ENCODE measurements at places on chromosomes 1 and 21.

GRCh38 chr1:101732261-101732660 lies 264.5 kb downstream of the OLFM3 start:
- no peak for DNase-seq

DNA sequence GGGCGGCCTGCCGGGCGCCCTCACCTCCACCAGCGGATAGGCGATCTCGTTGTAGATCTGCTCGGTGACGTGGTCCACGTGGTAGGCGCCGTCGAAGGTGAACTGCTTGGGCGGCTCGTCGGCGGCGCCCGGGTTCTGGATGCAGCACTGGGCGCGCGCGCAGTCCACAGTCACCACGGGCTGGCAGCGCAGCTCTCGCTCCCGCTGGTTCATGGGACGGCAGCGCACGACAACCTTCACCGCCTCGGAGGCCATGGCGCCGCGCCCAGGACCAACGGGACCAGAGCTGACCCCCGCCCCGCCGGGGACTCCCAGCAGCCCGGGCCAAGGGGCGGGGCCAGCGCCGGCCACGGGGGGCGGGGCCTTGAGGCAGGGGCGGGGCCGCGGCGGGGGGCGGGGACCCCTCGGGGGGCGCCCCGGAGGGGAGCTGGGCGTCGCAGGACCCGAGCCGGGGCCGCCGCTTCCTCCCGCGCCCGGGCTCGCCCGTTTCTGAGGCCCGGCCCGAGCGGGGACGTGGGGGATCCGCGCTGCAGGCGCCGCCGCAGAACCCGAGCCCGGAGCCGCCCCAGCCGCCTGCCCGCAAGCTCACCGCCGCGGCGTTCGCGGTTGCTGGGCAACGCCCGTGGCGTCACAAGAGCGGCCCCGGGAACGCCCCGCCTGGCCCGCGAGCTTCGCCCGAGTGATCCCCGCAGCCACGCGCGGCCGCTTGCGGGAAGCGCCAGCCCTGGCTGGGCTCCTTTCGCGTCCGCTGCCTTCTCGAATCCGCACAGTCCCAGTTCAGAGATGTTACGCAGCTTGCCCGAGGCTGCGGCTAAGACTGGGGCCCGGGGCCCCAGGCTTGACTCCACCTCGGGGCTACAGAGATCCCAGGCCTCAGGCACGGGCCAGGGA lies at the start of gene KIF17:
KIF17 (minus strand) TSS at position 556 of the 891 bp plus-strand sequence; CDS start at position 255, 301 bp downstream.
- DNase-seq = peak; percentile 44

GRCh38 chr1:7410156-7410555 lies 360.9 kb upstream of the VAMP3 start:
- no peak for DNase-seq

DNA sequence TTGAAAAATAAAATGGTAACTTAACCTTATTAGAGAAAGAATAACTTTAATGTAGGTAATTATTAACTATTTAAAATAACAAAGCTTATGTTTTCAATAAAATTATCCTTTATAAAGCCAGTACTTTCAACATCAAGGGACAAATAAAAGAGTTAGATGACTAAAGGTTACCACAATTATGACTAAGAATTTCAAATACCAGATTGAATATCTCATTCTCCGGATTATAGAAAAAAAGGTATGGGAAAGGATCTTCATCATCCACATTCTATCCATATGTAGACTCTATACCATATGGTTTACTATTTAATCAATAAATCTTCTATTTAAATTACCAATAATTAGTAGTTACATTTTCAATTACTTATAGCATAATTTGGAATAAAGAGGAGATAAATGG lies 62.8 kb downstream of the TOR3A start:
- DNase-seq = no peak

- DNase-seq = no peak
Observed at GRCh38 chr1:15734901-15735300, 1.2 kb upstream of the SLC25A34 start.

DNA sequence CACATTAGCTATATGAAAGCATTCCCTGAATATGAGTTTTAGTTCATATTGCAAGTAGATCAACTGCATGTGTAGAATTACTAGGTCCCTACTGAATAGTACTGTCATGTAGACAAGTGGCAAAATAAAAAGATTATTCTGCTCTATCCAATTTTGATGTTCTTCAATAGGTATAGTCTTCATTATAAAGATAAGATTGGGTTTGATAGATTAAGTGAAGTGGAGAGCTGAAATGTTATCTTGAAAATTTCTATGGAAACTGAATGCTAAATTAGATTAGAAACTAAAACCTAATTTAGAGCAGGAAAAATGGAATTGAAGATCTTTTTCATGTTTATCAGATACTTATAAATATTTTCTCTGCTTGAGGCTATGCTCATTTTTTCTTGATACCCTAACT lies 1610.0 kb downstream of the BRINP3 start:
- DNase-seq = no peak

DNA sequence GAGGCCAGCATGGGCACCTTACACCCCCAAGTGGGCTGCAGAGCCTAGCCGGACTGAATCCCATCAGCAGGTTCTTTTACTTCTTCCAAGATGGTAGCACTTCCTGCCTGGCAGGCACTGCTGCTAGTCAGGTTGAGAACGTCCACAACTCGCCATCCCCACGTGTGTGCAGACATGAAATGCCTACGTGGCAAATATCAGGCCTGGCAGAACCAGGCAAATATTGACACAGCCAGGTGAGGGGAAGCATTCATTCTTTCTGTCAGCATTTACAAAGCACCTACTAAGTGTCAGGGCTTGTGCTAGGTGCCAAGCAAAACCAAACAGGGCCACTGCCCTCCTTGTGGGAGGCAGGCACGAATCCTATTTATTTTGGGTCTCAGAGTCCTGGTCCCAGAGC lies 52.3 kb upstream of the SIM2 start:
- no peak for DNase-seq

GRCh38 chr1:18179009-18179408 lies 71.4 kb downstream of the IGSF21 start:
- DNase-seq = no peak

DNA sequence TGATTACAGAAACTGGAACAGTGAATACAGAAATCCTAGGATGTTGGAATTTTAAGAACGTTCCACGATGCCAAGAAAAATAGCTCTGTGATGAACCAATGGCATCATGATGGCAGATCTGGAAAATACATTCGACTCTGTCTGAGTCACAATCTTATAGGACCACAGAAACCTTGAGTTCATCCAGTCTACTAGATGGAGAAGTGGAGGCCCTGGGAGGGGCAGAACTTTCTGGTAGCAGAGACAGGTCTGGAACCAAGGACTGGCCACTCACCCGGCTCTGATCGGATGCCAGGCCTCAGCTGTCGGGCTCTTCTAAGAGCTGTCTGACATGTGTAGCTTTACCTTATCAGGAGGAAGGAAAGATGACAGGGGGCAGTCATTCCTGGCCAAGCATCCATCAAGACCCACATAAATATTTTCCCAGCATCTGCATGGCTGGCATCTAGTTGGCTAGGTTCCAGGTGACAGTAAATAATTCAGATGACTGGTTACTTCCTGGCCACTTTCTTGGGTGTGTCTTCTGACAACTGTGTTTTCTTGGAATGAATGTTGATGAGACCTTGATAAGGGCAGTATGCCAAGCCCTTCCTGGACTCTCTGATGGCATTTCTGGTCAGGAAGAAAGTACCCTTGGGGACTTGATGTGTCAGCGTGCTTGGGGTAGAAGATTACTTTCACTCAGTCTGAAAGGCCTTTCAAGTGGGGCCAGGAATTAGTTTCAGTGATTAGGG lies 72.6 kb upstream of the TRABD2B start:
- DNase-seq = no peak

DNA sequence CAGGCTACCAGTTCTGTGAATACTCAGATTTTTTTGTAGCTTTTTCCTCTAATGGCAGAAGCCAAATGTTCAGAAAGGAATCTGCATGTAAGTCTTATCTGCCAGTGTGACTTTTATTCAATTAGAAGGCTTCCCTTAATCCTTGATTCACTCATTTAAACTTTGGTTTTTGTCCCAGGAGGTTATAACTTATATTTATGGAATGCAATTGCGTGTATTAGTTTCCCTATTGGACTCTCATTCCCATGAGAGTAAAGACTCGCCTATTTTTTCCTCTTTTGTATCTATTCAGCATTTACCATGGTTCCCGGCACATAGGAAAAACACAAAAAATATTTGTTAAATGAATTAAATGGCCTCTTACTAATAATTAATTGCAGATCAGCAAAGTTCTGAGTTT lies 3.5 kb downstream of the NTMT2 start:
- DNase-seq = no peak

- no peak for DNase-seq
Observed at GRCh38 chr21:17371450-17371849, 141.4 kb upstream of the CXADR start.

- DNase-seq = no peak
Observed at GRCh38 chr1:114033961-114034360, 54.7 kb downstream of the OLFML3 start.

GRCh38 chr1:200670242-200671118 lies 773 bp upstream of the DDX59 start:
- peak; percentile 14 for DNase-seq

- no peak for DNase-seq
Observed at GRCh38 chr21:30447056-30447455, 7.0 kb downstream of the KRTAP15-1 start.

DNA sequence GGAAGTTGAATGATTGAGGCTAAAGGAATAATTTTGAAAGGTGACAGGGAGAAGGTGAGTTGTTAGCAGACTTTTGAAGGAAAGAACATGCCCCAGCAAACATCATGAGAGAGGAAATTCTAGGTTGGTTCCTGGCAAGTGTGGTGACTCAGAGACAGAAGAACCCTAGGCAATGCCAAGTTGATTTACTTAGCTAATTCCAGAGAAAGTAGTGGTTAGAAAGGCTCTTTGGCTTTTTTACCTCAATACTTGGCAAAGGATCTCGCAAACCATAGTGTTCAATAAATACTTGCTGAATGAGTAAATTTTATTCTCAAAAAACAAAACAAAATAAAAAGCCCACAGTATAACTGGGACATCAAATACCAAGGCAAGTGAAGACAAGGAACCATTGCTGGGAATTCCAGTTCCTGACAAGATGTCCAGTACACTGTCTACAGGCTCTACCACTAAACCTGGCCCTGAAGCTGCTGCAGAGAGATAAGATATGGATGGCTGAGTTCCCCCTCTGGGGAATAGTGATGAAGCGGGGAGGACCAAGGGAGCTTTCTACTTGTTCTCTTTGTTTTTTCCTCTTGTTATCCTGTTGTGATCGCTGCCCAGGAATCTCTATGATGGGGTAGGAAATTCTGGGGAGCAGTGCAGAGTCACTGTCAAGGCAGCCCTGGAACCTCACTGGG lies 48.2 kb downstream of the IL12RB2 start:
- no peak for DNase-seq

DNA sequence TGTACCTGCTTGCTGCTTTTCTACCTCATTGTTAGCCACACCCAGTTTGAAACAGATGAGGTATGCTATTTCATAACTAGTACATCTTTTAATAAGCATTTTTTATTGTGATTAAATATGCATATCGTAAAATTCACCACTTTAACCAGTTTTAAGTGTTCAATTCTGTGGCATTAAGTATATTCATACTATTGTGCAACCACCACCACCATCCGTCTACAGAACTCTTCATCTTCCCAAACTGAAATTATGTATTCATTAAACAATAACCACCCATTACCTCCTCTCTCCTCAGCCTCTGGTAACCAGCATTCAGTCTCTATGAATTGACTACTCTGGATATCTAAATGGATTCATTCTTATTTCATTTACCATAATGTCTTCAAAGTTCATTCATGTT lies 20.1 kb downstream of the DR1 start:
- no peak for DNase-seq

DNA sequence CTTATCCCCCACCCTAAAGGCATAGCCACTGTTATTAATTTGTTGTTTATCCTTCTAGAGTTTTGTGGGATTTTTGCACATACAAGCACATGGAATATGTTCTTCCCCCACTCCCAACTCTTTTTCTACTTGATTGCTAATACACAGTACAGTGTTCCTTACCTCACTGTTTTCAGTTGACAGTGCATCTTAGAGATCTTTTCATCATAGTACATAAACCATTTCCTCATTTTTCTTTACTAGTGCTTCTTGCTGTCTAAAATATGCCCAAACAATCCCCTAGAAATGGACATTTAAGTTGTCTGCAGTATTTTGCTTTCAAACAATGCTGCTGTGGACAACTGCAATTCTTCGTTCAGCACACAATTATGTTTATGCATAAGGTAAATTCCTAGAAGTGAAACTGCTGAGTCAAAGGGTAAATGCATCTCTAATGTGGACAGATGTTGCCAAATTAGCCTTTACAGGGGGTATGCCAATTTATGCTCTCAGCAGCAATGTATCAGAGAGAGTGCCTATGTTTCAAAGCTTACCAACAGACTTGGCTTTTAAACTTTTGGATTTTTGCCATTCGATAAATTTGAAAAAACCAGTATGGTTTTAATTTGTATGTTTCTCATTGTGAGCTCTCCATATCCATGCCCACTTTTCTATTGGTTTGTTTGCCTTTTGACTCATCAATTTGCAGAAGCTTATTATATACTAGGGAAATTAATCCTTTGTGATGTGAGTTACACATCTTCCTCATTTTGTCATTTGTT lies 132.6 kb downstream of the MRPS6 start:
- DNase-seq = no peak

GRCh38 chr1:36831186-36831810 lies 203.0 kb downstream of the GRIK3 start:
- no peak for DNase-seq

DNA sequence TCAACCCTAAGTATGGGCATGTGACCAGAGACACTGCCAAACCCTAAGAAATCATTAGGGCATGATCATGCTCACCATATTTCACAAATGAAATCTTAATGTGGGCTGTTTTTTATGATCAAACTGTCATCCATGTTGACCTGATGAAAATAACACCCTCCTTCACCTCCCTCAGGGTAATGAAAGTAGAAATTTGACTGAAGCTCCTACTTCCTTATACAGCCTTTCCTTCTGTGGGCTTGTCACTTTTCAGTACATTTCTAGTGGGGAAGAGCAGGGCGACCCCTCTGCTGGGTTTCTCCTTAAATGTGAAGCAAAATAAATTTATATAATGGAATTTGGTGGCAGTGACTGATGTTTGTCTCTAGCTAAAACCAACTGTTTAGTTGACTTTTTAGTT lies 25.9 kb downstream of the IVNS1ABP start:
- DNase-seq = no peak

DNA sequence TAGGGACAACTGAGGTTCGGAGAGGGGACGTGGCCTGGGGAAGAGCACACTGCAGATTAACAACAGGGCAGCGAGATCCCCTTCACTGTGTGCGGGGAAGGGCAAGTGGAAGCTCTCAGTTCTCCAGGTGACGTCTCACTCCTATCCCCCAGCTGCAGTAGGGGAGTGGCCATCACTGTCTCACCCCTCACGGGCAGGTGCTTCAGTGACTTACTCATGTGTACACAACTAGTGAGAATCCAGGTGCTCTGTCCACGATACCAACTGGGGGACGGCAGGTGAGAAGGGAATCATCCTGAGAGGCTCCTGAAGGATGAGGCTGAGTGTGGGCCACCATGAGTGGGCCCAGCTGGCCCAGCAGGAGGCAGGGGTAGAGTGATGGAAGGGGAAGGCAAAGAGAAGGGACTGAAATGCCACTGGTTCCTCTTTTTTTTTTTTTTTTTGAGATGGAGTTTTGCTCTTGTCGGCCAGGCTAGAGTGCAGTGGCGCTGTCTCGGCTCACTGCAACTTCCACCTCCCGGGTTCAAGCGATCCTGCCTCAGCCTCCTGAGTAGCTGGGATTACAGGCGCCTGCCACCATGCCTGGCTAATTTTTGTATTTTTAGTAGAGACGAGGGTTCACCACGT lies 25.9 kb downstream of the RHBG start:
- no peak for DNase-seq
